C1 segment of cervical spinal cord (tissue), 14 donors: ENCODE measurements at places on chromosomes 16 and 17.

DNA sequence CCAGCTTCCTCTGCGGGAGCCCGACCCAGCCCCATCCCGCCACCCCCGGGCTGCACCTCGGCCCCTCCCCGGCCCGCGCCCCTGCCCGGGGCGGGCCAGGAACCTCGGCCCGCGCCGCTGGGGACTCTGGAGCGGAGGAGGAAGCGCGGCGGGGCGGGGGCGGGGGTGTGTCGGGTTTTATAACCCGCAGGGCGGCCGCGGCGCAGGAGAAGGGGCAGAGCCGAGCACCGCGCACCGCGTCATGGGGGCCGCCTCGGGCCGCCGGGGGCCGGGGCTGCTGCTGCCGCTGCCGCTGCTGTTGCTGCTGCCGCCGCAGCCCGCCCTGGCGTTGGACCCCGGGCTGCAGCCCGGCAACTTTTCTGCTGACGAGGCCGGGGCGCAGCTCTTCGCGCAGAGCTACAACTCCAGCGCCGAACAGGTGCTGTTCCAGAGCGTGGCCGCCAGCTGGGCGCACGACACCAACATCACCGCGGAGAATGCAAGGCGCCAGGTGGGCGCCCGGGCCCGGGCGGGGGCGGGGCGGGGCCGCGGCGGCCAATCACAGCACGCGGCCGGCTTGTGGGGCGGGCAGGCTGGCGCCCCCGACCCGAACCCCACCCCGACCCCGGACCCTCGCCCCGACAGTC is at the start of gene ACE:
TSS of gene ACE (plus strand) at position 208 of the 626 bp plus-strand sequence. CDS start at position 242, 34 bp downstream.
- no peak for DNase-seq

- DNase-seq: peak; percentile 24
Measured at GRCh38 chr16:85613604-85614337, 649 bp downstream of the GSE1 start.

GRCh38 chr16:65314627-65315008 is 192.8 kb upstream of the CDH11 start:
- no peak for DNase-seq

- no peak for DNase-seq
Measured at GRCh38 chr16:72819345-72819744, 228.6 kb downstream of the ZFHX3 start.

GRCh38 chr16:85774136-85774535 is 23.2 kb upstream of the C16orf74 start:
- no peak for DNase-seq

- DNase-seq: no peak
Measured at GRCh38 chr16:8703693-8704092, 29.3 kb downstream of the ABAT start.

- DNase-seq: no peak
Measured at GRCh38 chr16:48113001-48113400, 42.8 kb downstream of the ABCC12 start.

DNA sequence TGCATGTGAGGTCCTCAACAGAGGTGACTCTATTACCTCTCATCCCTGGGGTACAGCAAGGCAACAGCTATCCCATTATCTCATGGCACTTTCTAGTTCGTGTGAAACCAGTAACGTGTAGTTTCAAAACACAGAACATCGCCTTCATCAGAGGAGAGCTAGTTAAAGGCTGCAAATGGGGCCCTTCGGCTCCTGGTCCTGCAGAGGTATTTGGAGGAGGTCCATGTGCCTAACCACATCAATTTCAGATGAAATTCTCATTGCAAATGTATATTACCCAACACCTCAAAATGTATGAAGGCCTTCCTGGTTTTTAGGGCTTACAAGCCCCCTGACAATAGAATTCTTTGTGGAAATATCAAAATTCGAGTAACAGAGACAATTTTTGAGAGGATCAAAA is 95.7 kb upstream of the PSMD7 start:
- no peak for DNase-seq

GRCh38 chr17:32917081-32917480 is 10.9 kb upstream of the TMEM98 start:
- no peak for DNase-seq

DNA sequence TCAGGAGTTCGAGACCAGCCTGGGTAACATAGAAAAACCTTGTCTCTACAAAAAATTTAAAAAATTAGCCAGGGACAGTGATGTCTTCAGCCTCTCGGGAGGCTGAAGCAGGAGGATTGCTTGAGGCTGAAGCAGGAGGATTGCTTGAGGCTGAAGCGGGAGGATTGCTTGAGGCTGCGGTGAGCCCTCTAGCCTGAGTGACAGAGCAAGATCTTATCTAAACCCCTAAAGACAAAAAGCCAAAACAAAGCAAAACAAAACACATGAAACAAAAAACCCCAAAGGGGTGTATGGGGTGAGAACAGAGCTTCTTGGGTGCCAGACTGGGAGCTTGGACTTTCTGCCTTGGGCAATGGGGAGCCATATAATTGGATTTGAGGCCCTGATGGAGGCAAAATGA is 2.6 kb downstream of the SPNS3 start:
- no peak for DNase-seq

- DNase-seq: no peak
Measured at GRCh38 chr16:18999045-18999393, 15.3 kb downstream of the TMC7 start.

GRCh38 chr16:29789775-29790182 is 772 bp upstream of the KIF22 start:
- DNase-seq: no peak

DNA sequence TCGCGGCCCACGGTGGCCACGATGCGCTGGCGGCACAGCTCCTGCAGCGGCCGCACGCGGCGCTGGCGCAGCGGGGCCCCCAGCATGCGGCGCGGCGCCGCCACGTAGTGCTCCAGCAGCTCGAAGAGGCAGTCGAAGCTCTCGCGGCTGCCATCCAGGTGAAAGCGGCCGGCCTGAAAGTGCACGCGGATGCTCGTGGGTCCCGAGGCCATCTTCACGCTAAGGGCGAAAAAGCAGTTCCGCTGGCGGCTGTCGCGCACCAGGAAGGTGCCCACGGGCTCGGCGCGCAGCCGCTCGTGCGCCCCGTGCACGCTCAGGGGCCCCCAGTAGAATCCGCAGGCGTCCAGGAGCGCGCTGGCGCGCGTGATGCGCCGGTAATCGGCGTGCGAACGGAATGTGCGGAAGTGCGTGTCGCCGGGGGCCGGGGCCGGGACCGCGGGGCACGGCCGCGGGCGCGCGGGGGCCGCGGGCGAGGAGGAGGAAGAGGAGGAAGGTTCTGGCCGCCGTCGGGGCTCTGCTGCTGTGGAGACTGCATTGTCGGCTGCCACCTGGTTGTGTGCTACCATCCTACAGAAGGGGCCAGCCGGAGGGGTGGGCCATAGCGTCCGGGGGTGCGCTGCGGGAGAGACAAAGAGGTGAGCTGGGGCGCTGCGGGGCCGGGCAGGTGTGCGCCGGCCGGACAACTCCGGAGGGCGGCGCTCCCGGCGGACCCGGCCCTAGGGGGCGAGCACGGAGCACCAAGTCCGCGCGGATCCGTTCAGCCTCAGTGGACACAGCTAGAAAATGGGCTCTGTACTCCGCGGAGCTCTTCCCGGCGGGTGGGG is 879 bp downstream of the SOCS1 start:
- no peak for DNase-seq

- no peak for DNase-seq
Measured at GRCh38 chr16:27334838-27335237, 21.1 kb downstream of the IL4R start.

- DNase-seq: no peak
Measured at GRCh38 chr16:87918338-87918737, 18.0 kb downstream of the CA5A start.

DNA sequence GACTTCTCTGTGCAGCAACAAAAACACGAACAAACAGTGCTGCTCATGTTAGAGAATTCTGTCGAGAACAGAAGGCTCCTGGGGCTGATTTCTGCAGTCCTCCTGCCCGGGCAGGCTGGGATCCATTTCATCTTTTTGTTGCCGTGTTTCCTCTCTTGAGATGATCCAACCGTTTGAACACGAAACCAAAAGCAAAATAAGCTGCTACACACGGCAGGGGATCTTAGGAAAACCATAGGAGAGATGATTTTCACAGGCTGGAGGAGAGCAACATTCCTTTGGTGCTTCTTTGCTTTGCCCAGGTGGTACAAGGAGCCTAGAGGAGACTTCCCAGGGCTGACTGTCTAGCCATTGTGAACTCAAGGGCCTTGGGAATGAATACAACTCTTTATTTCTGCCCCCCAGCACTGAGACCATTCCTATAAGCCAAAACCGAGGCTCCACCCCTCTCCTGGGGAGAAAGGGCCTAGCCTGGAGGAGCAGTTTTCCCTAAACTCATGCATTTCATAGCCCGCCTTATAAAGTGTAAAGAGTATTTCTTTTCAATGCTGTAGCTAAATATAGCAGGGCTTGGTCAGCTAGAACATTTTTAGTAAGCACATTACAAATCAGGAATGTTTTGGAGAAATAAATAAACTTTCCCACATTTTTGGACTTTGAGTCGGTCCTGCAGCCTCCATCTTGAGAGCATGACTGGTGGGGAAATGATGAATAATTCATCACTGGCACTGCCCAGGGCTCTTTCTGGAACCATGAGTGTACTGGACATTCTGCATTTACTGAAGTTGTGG is 7.7 kb downstream of the FOXL1 start:
- DNase-seq: no peak

DNA sequence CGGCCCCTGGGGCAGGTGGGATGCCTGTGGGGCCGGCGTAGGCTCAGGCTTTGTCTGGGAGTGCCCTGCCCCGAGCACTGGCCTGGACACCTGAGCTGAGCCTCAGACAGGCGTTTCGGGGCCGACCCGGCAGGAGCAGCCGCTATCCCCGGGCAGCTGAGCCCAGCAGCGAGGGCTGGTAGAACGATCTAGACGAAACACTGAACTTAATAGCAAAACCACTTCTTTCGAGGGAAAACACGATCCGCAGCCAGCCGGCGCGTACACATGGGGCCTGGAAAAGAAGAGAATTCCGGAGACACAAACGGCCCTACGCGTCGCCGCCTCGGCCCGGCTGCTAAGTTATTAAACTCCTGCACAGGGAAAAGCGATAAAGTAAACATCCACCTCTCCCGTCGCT is 22.0 kb upstream of the SSTR5 start:
- no peak for DNase-seq

DNA sequence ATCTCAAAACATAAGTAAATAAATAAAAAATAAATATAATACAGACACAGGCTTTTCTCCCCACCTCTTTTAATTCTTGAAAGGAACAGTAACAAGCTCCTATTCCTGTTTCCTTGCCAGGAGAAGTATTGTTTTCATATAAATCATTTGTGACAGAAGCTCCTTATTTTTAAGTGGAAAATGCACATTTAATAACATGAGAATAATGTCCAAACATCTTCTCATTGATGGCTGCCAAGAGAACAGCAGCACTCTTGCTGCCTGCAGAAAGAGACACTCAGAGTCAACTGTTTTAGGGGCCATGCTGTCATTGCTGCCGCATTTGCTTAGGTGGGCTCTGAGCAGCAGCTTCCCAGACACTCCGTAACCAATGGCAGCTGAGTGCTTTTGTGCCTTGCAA is 580.1 kb downstream of the WWOX start:
- DNase-seq: no peak

DNA sequence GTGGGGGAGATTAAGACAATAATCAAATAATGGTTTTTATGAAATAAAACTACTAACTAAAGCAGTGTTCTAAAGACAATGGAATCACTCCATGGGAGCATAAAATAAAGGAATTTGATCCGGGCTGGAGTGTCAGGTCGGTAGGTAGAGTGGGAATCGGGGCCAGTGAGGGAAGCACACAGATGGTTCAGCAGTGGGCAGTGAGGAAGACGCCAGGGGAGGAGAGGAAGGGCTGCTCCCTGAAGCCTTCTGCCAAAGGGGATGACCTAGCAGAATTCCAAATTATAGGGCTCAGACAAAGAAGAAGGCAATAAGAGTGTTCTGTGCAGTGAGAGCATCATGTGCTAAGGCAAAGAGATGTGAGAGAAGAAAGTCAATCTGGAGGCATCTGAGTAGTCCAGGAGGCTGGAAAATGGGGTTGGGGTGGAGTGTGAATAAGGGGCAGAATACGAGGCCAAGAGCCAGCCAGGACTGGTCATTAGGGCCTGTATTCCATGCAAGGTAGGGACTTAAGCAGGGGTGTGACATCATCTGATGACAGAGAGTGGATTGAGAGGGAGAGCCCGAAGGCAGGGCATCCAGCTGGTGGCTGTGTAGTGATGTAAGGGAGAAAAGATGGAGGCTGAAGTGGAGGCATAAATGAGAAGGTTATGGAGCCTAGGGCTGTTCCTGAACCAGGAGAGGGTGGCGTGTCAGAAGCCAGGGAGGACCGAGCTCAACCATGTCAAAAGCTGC is 137.6 kb downstream of the COPRS start:
- no peak for DNase-seq

GRCh38 chr17:27741361-27741861 is 58.9 kb downstream of the NOS2 start:
- no peak for DNase-seq

DNA sequence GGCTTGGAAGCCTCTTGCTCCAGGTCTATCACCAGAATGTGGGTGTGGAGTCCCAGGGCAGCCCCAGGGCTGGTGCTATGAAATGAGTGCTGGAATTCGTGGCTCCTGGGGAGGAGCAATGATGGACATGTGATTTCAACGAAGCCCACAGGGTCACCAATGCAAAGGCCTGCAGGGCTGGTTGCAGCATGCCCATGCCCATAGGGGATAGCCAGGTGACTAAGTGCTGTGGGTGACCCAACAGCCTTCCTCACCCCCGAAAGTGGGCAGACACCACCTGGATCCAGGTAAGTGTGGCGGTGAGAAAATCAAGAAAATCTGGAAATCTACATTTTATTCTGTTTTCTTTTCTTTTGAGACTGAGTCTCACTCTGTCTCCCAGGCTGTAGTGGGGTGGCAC is 87.5 kb upstream of the GPRC5B start:
- no peak for DNase-seq

- DNase-seq: no peak
Measured at GRCh38 chr17:41500131-41500911, 5.1 kb downstream of the KRT13 start.

- DNase-seq: no peak
Measured at GRCh38 chr17:20083156-20083859, 74.1 kb downstream of the SPECC1 start.

- no peak for DNase-seq
Measured at GRCh38 chr16:24520983-24521382, 18.4 kb upstream of the RBBP6 start.

- DNase-seq: no peak
Measured at GRCh38 chr16:50244140-50244503, 22.2 kb upstream of the ADCY7 start.

DNA sequence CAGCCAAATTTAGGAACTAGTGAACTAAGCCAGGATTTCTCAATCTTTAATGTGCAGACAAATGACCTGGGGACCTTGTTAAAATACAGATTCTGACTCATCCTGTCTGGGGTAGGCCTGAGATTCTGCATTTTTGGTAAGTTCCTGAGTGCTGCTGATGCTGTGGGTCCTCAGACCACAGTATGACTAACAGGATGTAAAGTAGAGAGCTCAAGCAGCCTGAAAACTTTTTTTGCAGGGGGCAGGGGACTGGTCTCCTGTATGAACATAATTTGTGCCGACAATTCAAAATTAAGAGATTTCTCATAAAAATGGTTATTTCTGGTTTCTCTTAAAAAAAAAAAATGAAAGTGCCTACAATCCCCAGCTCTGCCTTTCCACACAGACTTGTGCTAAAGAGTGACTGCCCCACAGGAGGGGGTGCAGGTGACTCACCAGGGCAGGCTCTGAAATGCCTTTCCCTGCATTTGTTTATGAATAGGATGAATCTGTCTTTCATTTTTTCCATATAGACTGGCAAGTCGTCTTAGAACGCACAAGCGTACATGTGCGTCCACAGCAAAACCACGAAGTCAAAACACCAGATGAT is 271.5 kb downstream of the PHKB start:
- no peak for DNase-seq

GRCh38 chr17:76697702-76698465 is 12.9 kb downstream of the MXRA7 start:
- no peak for DNase-seq

GRCh38 chr17:57995076-57995956 is 7.3 kb upstream of the VEZF1 start:
- peak; percentile 56 for DNase-seq
